NCI-H1417 (cell line): ENCODE measurements at places on chromosomes 3 and 15.
A peak's percentile ranks its signal among the peaks of the same experiment; 100 is the strongest.

- DNase-seq, result no peak
These were observed 34.1 kb upstream of the RASGRP1 start for GRCh38 chr15:38598749-38599148.

- DNase-seq, result no peak
These were observed 240.2 kb downstream of the UACA start for GRCh38 chr15:70523192-70523591.

DNA sequence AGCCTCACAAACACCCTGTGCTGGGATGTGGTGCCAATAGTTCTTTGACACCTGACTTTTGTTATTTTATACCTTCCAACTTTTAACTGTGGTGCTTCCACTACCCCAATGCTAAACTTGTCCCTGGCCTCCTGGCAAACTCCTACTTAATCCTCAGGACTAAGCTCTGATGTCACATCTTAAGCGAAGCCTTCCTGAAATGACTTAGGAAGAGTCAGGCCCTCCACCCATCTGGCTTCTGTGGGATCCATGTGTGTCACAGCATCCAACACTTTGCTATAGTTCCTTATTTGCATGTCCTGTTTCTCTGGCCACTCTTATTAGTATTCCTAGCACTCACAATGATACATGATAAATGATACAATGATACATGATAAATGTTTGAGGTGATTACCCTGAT is 133.2 kb downstream of the FILIP1L start:
- DNase-seq, result no peak

DNA sequence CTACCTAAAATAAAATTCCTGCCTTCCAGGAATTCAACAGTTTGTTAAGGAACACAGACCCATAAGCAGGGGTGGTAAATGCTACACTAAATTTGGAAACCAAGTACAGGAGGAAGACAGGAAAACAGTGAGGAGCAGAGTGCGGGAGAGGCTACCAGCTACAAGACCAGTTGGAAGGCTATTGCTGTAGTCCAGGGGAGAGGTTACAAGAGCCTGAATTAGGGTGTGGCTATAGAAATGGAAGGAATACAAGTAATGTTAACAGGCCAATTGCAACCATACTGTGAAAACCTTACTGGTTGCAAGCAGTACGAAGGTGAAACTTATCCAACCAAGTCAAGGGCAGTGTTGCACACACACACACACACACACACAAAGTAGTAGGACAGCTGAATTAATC is 880 bp upstream of the ARMC8 start:
- peak; percentile 37 for DNase-seq

GRCh38 chr15:78361771-78362506 is 21.8 kb downstream of the CRABP1 start:
- no peak for DNase-seq

- no peak for DNase-seq
These were observed 873 bp downstream of the C3orf70 start for GRCh38 chr3:185151964-185152409.

DNA sequence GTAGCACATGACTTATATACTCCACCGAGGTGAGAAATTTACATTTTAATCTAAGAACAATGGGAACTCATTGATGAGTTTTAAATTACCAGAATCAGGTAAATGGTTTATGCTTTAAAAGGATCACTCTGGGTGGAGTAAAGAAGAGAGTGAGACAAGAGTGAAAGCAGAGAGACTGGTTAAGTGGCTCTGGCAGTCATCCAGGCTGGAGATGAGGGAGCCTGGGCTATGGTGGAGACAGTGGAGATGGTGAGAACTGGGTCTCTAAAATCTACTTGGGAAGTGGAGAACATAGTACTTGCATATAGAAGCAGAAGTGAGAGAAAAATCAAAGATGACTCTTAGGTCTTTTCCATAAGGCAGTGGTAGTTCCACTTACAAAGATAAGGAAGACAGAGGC is 37.1 kb upstream of the SLC25A36 start:
- no peak for DNase-seq

- no peak for DNase-seq
These were observed 195.4 kb upstream of the TPRG1 start for GRCh38 chr3:188976407-188976806.

DNA sequence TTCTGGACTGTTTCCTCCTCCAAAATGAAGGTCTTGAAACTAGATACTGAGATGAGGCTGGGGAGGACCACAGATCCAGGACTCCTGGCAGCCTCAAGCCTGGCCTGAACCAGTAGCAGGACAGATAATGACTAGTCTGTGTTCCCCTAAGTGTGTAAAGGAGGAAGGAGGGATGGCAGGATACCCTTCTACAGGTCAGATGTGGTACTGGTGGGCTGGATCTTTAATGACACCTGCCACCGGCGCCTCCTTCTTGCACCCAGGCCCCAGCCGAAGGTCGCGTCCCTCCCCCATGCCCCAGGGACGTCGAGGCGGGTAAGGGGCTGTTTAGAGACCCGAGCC is 556 bp downstream of the USP19 start:
- no peak for DNase-seq

- no peak for DNase-seq
These were observed 15.8 kb upstream of the SLC27A2 start for GRCh38 chr15:50166216-50166615.

GRCh38 chr15:42239528-42240182 is 31.6 kb upstream of the VPS39 start:
- no peak for DNase-seq

DNA sequence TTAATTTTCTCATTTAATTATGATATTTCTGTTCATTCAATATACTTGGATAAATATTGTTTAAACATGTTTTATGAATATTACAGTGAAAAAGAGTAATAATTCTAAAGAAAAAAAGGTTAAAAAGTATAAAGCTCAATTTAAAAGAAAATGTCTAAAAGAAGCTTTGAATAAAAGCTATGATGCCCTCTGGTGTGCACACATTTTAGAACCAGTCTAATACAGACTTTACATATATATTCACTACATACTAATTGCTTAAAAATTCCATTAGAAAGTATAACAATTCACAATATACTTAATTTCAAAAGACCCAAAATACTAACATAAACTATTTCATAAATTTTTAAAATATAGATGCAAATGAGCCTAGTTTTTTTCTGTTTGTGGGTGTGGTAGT is 909.1 kb upstream of the ROBO1 start:
- DNase-seq, result no peak

GRCh38 chr3:182491577-182491976 is 301.7 kb upstream of the ATP11B start:
- DNase-seq, result peak; percentile 95

- DNase-seq, result no peak
These were observed 194.8 kb downstream of the SSR3 start for GRCh38 chr3:156360083-156360482.
